ENCODE measurements at places on chromosomes 4 and X.

GRCh38 chr4:123398066-123398852 lies 1.7 kb downstream of the SPRY1 start:
- peak; percentile 81 for DNase-seq

DNA sequence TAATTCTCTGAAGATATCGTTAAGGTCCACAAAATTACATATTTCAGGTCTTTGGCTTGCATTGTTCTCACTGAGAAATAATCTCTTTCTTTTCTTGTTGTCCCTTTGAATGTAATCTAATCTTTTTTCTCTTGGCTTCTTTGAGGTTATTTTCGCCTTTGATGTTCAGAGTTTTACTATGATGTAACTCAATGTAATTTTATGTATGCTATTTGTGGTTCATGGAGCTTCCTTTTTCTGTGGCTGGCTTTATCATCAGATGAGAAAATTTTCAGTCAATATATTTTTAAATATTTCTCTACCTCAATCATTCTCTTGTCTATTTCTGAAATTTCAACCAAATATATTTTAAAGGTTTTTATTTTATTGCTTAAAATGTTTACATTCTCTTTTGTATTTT lies 672.2 kb downstream of the TRAM1L1 start:
- DNase-seq: no peak

- DNase-seq: no peak
These were observed 169.4 kb upstream of the BANK1 start for GRCh38 chr4:101621120-101621519.

- DNase-seq: no peak
These were observed 51.3 kb downstream of the RNF150 start for GRCh38 chr4:141081921-141082395.

- no peak for DNase-seq
These were observed 284.5 kb downstream of the GASK1B start for GRCh38 chr4:157888281-157888680.

DNA sequence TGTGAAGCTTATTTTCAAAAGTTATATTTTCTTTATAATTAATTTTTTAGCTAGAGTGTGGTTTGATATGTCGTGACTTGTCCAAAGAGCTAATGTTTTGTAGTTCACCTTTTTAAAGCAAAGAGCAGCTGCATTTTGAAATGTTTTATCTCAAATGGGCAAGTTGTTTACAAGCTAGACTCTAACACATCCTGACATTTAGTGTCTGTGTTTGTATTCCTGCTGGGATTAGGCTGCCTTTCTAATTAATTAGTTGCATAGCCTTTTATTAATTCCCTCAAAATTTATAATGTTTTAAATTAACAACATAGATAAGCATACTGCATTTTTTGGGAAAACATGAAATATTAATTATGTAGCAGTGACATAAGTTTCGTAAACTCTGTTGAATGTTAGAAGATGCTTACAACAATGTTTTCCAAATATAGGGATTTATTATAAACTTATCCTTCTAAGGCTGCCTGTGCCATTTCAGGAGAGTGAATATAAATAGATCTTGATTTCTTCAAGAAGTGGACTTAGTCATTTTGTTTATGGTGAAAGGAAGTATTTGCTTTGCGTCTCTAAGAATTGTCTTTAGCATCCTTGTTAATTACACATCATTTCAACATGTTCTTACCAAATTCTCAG lies 37.7 kb upstream of the NUDT6 start:
- no peak for DNase-seq

DNA sequence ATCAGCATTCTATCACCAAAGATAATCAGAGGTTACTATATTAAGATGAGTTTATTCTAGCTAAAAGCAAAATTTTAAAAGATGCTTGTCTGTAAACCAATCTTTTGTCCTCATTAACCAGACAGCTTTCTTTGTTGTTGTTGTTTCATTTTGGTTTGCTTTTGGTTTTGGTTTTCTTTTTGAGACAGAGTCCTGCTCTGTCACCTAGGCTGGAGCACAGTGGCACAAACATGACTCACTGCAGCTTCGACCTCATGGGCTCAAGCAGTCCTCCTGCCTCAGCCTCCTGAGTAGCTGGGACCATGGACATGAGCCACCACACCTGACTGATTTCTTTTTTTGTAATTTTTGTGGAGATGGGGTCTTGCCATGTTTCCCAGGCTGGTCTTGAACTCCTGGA lies 102.9 kb downstream of the COX18 start:
- DNase-seq: no peak

- DNase-seq: no peak
These were observed 11.2 kb upstream of the UBA6 start for GRCh38 chr4:67712000-67712625.

DNA sequence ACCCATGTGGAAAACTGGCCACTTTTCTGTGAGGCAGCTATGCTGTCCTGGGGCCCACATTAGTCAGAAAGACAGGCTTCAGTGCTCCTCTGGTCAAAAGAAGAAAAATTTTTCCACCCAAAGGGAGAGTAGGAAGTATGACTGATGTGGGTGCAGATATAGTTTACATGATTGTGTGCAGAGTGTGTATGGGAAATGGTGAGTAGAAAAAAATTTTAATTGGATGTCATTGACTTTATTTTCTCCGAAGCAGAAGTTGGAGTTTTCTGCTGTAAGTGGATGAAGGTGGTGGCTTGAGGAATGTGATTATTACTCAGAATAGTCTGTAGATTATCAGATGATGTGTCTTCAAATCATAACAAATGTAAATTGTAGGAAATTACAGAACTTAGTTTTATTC lies 241.5 kb upstream of the IGFBP7 start:
- no peak for DNase-seq

DNA sequence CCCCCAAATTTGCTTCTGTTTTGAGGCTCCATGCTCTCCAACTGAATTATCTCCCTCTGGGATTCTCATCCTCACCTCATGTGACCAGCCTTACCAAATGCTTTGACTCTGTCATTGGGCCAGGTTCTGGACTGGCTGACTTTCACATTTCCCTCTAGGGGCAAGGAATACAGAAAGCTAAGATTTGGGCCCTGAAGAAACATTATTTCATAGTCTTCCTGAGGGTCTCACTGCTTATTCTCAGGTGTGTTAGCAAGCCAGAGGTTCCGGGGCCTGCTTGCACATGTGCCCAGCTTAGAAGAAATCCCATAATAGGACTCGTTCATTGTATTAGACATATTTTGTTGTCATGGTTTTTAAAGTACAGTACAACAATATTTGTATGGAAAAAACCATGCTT lies 62.6 kb upstream of the TEX13D start:
- DNase-seq: no peak

DNA sequence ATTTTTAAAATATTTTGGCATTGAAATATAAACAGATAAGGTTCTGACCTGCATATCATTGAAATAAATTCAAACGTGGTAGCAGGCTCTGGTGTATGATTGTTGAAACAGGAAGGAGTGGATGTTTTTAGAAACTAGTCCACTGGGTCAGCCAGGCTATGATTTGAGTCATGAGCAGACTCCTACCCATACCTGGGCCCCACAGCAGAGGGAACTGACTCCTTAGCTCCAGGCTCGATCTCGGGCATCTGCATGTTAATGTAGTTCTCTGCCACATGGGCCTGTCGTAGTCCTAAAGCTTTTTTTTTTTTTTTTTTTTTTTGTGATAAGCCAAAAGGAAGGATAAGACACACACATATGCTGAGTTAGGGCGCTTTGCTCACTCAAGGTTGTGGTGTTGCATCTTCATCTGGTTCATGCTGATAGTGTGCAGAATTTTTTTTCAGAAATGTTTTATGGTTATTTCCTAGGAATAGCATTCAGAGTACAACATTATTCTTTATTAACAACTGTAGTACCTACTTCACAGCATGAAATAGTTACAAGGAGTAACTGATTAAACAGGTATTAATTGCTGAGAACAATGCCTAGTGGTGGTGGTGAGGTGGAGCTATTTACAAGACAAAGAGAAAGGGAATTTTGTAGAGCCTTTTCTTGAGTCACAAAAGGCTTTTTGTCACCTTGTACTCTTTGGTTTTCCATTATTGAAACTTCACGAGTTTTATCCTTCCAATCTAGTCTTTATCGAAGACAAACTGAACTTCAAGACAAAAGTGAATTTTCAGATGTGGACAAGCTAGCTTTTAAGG lies 27.3 kb downstream of the OFD1 start:
- no peak for DNase-seq

DNA sequence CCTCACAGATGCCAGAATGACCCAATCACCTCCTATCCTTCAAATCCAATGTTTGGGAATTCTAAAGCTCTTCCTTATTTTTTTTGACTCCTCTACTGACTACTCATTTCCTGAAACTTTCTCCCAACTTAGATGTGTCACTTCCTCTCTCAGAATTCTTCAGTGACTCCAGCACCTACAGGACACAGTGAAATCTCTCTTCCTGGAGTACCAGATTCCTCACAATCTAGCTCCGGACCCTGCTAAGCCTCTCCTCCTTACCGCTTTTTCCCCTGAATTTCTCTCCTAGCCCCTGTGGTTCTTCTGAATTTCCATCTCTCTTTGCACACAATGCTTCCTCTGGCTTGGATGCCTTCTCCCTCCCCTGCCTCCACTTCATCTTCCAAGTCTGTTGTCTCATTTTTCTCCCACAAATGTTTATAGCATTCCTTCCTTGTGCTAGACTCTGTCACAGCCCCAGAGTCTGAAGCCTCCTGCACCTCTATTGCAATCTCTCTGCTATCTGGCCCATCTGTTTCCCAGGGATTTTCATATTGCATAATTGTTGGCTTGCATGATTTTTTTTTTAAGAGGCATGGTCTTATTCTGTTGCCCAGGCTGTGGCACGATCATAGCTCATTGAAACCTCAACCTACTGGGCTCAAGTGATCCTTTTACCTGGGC lies 80.1 kb downstream of the ANAPC4 start:
- no peak for DNase-seq
